ENCODE measurements at places on chromosomes 5 and 9.

DNA sequence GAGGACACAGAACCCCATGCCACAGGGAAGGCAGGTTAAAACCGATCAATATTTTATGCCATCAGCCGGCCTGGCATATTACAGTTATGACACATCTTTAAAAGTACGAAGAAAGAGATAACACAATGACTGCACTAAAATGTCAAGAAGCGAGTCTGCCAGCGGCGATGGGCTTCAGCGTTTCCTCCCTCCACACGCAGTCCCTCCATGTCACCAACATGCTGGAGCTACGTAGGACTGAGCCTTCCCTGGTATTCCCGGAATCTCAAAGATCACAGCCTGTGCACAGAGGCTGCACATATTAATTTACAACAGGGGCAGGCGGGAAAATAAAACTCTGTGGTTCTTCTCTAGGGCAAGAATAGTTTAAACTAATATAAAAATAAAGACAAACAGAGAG is 257.7 kb downstream of the IRX1 start:
- DNase-seq = no peak

- no peak for DNase-seq
Measured at GRCh38 chr5:156237361-156237760, 89.6 kb upstream of the SGCD start.

DNA sequence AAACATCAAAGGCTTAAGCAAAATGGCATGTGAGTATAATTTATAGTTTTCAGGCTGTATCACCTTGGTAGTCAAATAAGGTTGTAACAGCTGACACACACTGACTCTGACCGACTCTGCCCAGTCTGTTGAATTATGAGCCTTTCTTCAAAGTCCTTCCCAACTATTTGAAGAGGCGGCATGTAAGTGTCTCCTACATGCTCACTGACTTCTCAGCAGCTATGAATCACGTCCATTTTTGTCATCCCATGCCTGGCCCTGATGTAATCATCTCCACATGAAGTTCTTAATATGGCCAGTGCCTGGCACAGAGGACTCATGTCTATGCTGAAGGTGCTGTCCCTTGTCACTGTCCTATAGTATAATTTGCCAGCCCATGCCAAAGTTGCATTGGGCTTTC is 5.1 kb upstream of the PTBP3 start:
- no peak for DNase-seq

- no peak for DNase-seq
Measured at GRCh38 chr9:132514821-132515220, 67.6 kb upstream of the BARHL1 start.

- DNase-seq = no peak
Measured at GRCh38 chr5:31485376-31486207, 46.3 kb downstream of the DROSHA start.

DNA sequence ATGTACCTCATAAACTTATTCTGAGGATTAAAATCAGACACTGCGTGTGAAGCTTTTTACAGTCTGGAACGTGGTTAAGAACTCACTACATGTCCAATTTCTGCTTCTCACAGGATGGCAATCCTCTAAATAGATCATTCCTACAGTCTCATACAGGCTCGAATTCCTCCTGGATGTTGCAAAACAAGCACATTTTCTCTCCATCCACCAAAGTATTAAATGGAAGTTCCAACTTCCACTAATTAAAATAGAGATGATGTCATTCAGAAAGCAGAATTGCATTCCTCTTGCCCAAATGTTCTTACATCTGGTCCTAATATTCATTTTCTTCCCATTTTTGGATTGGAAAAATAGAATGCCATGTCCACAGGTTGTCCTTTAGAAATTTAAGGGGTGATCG is 145.5 kb upstream of the PCA3 start:
- DNase-seq = no peak

GRCh38 chr9:72925126-72925789 is 27.6 kb downstream of the ALDH1A1 start:
- no peak for DNase-seq

- no peak for DNase-seq
Measured at GRCh38 chr5:67178085-67178484, 18.5 kb downstream of the CD180 start.

DNA sequence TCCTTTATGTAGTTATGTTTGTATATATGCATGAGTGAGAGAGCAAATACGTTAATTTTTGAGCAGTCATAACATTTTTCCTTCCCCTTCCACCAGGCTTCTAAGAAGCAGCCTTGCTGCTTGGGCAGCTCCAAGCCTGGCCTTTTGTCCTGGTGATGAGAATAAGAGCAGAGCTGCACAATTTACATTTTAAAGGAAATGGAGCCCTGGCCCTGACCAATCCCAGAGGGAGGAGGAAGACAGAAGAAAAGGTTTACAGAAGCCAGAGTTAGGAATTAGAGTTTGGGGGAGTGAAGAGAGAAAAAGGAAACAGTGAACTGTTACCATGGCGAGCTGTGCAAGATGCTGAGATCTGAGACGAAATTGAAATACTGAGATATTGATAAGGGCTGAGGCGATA is 25.3 kb upstream of the EFNA5 start:
- no peak for DNase-seq

DNA sequence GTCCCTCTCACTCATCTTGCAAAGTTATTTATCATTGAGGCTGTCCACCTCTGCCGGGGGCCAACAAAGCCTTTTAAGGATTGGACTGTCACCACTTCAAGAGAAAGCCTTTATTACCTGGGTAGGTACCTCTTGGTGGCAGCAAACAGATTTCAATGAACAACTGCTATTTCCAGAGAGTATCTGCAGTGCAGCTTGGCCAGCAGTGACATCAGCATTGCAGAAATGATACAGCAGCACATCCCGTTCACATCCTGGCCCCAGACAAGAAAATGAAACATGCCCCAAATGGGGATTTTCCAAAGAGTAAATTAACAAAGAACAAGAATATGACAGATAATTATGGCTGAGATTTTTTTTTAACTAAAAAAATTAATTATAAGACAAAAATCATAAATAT is 2.3 kb upstream of the SPATA6L start:
- DNase-seq = no peak

DNA sequence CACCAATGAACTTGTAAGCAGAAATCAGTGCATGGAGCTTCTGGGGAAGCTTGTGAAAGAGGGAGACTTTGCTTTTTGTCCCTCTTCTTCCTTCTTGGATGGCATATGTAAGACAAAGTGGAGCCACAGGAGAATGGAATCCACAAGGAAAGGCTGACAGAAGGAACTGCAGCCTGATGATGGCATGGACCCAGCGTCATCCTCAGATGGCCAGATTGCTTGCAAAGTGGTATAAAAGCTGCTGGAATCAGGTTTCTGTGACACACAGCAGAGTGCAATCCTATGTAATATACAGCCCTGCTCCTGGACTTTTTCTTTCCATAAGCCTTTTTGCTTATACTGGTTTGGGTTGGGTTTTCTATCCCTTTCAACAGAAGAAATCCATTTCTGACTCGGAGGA is 31.4 kb upstream of the SPARC start:
- no peak for DNase-seq

DNA sequence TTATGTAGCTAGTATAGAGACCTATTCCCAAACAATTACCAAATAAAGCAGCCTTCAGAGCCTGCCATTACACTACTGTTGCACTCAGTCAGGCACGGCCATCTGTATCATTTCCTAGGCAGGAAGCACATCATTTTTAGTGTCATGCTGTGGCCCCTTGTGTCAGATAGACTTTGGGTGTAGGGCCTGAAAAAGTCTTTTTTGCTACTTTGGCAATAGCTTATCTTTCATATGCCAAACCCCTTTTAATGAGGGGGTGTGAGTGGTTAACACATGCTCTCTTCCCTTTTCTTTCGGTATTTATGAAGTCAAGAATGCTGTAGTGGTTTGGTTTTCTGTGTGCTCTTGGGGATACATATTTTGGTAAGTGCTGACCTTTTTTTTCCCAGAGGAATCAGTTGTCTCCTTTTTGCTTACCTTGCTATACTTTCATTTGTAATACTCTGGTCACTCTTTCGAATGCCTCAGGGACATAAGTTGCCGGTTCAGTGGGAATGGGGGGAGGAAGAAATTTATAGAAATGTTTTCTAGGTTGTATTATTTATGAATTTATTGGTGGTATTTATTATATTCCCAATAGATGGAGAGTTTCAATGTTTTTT is 209.8 kb downstream of the CSNK1G3 start:
- no peak for DNase-seq

GRCh38 chr5:32539981-32540845 is 45.1 kb upstream of the SUB1 start:
- DNase-seq = no peak

DNA sequence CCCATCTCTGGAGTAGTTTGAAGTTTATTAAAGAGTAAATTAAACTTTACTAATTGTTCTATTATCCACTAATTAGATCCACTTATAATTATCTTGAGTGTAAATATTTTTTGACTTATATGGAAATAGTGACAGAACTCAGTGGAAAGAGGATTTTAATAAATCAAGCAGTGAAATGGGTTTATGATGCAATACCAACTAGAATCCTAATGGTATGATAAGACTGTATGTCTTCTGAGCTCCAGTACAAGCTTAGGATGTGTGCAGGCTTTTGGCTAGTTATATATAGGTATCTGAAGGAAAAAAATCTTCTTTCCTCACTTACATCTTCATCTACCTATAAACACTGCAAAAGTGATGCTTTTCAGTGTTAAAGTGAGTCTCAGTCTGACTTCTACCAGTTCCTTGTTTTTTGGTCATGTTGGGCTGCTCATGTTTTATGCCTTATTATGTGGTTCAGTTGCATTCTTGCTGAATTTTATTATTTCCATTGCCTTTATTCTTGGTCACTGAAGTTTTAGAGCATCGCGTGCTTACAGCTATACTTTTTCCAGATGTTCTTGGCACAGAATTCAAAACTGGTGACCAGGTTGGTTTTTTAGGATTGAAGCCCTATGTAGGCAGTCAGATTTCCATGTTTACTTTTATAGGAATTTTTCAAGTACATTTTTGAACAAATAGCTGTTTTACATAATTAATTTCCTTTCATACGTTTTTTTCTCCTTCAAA is 30.5 kb downstream of the XRCC4 start:
- no peak for DNase-seq

DNA sequence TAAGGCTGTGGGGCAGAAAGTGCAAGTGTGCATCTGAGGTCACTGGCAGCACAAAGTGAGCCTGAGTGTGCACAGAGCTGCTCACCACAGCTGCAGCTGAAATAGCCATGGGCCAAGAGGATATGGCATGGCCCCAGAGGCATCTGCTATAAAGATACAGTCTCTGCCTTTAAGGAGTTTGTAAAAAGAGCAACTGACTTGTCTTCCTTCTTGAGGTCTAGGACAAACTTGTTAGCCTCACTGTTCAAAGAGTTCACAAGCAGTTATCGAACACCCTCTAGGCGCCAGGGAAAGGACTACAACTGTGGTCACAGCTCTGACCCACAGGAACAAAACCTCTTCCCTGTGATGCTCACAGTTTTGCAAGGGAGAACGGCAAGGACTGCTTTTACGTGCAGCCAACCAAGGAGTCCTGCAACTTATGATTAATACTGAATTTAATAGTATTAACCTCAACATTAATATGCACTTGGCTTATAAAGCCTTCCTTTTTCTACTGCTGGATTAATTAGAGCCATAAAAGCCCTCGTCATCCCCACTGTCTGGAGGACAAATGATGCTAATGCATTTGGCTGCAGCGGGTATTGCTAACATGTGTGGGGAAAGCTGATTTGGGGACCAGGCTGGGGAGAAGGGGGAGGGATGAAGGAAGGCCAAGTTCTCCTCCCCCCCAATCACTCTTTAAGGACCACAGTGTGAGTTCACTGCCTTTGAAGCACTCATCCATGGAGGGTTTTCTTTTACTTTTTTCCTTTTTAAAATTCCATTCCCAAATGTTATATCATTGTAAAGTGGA is 189.8 kb upstream of the TRIM32 start:
- DNase-seq = no peak

DNA sequence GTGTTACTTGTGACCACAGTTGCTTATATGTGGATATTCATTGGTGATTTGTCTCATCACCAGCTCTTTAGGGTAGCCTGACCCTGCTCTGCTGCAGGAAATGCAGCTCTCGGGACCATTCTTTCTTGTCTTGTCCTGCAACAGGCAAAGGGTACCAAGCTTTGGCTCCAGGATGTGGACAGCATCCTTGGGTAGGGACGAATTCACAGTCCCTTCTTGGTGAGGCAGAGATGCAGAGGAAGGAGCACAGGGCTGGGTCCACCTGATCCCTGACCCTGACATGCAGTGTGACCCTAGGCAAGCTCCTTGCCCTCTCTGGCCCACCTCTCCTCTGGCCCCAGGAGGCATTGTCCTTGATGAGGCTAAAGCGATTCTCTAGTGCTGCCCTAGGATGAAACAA is 37.0 kb upstream of the SYNPO start:
- DNase-seq = no peak

DNA sequence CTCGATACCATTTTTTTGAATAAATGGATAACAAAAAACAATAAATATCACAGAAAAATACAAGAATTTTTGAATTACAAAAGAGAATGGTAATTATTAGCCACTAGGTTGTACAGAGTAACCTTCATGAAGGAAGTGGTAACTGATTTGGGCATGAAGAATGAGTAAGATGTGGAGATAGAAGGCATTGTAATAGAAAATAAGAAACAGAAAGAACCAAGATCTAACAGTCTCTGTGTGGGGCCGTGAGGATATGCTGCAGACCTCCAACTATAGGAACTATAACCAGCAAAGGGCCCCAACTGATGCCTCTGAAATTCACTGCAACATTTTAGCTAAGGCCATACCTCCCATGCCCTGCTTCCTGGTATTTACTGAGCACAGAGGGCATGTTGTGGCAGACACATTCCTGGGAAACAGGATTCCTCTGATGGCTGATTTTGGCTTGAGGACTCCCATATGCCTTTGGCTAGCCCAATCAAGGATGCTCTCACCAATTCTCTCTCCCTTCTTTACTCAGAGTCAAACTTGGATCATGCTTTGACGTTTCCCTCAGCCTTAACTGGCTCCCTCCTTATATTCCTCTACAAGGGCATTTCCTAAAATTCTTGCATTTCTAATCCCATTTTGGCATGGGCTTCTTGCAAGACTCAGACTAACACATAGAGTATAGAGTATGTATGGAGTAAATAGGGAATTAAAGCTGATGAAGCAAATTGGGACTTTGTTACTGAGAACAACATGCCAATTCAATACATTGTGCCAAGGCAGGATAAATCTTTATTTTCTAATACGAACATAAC is 208.9 kb downstream of the PDE4D start:
- DNase-seq = no peak

GRCh38 chr9:85200726-85201404 is 531.3 kb downstream of the NTRK2 start:
- DNase-seq = no peak

DNA sequence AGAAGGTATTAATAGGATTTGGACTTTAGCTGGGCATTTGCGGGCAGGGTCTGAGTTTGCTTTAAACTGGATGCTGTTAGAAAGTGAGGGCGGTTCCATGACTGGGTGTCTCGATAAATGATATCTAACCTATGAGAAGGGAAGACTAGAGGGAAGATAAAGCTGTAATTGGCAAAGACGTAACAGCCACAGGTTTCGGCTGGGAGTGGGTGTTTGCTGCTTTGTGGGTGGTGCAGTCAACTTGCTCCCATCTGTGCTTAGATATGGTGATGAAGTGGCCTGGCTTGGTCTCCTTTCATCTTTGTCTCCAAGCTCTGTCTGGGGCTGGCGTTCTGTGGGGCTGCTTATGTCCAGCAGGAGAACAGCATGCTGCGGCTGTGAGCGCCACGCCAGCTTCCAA is 23.3 kb downstream of the OR2V1 start:
- DNase-seq = no peak

GRCh38 chr5:170223360-170223759 is 9.4 kb upstream of the C5orf58 start:
- no peak for DNase-seq
